ENCODE measurements at places on chromosomes 12 and 14.
A peak's percentile ranks its signal among the peaks of the same experiment; 100 is the strongest.

DNA sequence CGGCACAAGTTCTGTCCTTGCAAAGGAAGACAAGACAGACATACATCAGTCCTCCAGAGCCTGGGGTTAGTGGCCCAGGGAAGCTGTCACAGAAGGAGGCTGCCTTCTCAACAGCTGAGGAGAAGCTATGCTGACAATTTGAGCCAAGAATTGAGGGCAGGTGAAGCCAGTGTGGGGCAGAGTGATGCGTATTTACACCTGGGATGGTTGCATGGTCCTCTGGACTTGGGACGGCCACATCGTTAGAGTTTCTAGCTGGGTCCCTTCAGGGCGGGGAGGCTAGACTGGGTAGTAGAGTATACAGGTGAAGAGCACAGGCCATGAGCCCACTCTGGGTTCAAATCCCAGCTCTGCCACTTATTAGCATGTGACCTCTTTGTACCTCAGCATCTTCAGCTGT, 16.5 kb downstream of the KRT85 start:
- DNase-seq, result no peak

- DNase-seq, result no peak
These were observed 426.2 kb downstream of the IPO8 start for GRCh38 chr12:30269496-30269895.

GRCh38 chr12:67512061-67512460, 136.5 kb upstream of the DYRK2 start:
- no peak for DNase-seq

GRCh38 chr14:32256576-32256975, 53.5 kb upstream of the RNU6-8 start:
- DNase-seq, result no peak

- peak; percentile 11 for DNase-seq
These were observed 185.7 kb upstream of the GRIN2B start for GRCh38 chr12:14167005-14167628.

GRCh38 chr12:12883369-12884001, 7.9 kb upstream of the GPRC5A start:
- no peak for DNase-seq
